Hippocampal formation (tissue), 2 donors: ENCODE measurements at places on chromosomes 12 and 14.
A peak's percentile ranks its signal among the peaks of the same experiment; 100 is the strongest.

DNA sequence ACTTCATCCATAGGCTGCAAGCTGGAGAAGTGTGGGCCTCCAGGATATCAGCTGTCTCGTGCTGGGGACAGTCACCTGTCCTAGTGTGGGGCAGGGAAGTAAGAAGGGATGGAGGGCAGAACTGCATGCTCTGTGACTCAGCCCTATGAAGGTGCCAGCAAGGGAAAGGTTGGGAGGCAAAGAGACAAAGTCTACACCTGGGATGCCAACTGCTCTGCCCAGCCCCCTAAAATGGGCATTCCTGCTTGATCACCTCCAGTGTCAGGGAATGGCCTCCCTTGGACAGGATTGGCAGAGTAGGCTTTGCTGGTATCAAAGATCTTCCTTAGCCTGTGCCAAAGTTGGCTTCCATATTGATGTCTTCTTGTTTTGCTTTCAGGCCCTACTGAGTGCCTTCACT, 335.0 kb downstream of the BCL11B start:
- DNase-seq, result no peak

DNA sequence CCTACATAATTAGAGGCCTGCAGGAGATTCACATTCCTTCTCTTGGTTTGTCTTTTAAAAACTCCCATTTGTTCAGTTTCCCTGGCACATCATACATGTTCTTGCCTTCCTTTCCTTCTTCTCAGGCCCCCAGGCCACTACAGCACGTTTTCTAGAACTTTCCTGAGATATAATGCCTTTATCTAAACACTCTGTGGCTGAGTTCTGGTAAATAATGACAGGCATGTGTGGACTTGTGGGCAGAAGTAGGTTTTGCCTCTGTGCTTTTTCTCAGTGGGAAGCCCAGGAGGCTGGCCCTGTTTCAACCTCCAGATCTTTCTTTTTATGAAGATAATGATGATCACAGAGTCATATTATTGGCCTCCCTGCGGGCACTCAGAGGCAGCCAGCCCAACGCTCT, 117.2 kb downstream of the TMX1 start:
- DNase-seq, result no peak

DNA sequence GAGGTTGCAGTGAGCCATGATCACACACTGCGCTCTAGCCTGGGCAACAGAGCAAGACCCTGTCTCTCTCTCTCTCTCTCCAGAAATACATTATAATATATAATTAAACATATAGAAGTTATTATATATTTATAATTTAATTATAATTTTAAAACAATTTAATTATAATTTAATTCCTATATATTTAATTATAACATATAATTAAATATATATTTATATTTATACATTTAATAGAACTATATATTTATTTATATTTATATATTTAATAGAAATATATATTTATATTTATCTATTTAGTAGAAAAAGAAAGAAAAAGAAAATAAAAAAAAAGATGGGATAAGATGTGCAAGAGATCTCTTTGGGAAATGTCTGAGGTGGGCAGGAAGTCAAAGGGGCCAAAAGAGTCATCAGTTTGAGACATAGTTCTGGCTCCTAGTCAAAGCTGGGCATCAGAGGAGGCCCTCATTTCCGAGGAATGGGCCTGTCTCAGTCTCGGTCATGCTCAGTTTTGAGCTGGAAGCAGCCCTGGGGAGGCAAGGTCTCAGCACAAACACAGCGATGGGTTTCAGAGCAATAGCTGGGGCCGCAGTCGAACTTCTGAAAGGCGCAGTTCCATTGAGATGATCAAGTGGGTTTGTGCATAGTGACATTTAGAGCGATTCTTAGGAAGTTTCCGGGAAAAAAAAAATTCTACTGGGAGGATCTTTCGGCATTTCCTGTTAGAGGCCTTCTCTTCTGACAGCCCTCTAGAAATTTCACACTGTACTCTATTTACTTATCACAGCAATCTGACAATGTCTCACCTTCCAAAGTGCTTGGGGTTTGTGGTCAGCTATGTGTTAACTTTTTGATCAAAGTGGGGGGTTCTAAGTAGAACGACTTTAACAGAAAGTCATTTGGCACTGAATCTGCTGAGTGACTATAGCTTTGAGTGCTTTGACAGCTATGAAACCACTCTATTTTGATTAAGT, 58.7 kb upstream of the GZMB start:
- no peak for DNase-seq

DNA sequence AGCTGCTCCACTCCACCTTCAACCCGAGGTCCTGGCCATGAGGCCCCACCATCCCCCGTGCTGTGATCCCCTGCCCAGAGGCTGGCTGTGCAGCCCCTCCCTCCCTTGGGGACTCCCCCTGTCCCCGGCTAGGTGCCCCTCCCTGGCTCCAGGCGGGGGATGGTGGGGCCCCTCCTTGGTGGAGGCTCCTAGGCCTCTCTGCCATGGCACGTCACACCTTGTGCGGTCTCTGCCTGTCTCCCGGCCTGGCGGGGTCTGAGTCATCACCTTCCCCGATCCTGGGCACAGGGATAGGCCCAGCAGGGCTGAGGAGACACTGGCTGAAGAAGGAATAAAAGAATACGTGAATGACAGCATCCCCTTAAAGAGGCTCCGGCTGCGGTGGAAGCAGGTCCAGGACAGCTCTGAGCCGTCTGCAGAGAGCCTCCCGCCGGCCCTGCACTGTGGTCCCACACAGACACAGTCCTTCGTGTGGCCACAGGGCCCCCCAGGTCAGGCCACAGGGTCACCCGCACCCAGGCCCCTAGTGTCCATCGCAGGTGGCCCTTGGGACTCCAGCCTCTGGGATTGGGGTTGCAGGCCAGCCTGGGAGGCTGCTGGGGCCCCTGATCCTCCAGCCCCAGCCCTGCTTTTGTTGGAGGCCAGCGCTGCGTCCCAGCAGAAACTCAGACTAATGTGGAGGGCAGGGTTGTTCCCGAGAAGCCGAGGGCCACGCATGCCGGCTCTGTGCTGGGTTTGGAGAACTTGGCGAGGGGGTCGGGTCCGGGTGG, 43.6 kb downstream of the KIF26A start:
- DNase-seq, result no peak

DNA sequence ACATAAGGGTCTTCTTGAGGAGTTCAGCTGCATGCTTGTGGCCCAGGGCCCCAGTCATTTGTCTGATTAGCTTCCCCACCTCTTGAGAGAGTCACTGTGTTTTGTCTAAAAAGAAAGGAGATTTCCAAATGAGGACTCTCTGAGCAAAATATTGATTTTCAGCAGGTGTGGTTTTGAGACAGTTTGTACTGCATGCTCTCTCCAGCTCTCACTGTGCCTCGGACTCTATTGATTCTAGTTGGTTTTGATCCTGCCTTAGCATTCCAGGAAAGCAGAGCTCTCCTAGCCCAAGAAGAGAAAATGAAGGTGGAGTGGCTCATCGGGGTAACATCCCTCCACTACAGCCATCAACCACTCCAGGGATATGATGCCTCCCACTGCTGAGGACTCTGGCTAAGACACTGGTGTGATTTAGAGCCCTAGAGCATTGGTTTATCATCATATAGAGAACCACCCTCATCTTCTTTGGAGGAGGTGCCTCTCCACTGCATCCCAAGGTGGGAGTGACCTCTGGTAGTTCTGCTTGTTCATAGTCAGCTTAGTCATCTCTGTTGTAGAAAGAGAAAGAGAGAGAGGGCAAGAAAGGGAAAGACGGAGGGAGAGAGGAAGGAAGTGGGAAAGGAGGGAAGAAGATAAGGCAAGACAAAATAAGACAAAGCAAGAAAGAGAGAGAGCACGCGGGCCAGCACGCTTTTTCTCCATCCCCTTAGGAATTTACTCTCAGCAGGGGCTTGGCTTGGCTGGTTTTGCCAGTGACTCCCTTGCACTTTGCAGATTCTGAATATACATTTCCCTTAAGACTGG, 365.6 kb downstream of the DPF3 start:
- no peak for DNase-seq

DNA sequence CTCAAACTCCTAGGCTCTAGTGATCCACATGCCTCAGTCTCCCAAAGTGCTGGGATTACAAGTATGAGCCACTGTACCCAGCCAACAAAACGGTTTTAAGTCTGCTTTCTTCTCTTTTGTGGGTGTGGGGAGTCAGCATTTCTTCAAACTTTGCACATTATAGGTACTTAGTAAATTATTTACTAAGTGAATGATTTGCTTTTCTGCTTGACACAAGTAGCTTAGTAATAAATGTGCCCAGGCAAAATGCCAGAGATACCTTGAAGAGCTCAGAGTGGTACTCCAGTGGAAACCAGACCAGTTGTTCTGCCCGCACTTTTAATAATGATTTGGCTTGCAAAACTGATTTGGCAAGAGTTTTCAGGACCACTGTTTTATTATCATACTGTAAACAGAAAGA, 15.0 kb downstream of the DEPDC4 start:
- DNase-seq, result no peak

- no peak for DNase-seq
These were observed 6.3 kb upstream of the NRIP2 start for GRCh38 chr12:2841056-2841650.

DNA sequence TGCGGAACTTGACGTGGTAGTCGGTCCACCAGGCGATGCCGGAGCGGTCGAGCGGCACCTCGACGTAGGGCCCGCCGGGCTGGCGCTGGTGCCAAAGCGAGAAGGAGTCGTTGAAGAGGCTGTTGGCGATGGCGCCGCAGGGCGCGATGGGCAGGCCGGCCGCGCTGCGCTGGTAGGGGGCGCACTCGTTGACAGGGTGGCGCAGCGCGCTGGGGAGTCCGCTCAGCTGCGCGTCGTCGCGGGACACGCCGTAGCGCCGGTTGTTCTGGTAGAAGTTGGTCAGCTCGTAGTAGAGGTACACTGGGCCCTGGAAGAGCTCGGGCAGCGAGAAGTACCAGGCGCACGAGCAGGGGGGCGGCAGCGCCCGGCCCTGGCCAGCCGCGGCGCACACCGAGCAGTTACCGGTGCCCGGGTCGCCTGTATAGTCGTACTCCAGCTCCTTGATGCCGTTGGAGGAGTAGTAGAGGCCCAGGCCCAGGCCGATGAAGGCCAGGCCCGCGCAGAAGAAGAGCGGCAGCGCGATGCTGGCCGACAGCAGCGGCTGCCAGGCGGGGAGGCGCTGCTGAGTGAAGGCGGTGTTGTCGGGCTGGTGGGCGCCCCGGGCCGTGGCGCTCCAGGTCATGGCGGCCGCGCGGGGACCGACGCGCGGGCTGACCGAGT, 482 bp downstream of the TMEM30B start:
- no peak for DNase-seq

GRCh38 chr12:6342140-6342889, 439 bp upstream of the TNFRSF1A start:
- DNase-seq, result no peak

DNA sequence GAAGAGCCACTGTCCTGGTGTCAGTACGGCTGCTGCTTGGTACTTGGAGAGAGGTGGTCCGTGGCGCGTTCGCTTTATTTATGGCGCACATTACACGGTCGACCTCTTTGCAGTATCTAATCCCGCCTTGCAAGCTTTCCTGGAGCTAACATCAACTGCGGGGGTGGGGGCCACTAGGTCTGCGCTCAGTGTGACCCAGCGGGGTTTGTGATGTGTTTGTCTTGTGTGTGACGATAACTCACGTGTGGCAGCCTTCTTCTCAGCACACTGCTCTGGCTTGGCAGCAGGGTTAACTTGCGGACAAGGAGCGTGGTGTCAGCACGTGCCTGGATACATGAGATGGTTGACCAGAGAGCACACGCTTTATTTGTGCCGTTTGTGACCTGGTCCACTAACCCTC, 122.2 kb upstream of the RTL1 start:
- no peak for DNase-seq

GRCh38 chr14:30519961-30520360, 39.0 kb upstream of the G2E3 start:
- no peak for DNase-seq

GRCh38 chr12:62730649-62731048, 204.3 kb downstream of the PPM1H start:
- DNase-seq, result no peak

DNA sequence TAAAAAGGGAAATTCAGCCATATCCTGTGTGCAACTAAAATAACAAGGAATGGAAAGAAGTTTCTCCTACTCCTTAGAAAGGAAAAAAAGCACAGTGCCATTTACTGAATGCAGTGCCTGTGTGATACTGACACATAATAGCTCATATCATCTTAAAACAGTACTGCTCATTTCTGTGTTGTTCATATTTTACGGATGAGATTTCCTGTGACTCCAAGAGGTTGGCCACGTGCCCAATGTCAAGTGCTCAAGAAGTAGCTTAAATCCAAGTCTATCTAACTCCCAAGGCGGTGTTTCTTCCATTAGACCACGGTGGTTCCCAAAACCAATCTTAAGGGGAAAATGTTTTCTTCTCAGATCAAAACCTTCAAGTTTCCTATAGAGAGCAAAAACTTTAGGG, 20.0 kb downstream of the MAP3K9 start:
- DNase-seq, result no peak

- no peak for DNase-seq
These were observed 10.7 kb downstream of the EID3 start for GRCh38 chr12:104314242-104314614.

DNA sequence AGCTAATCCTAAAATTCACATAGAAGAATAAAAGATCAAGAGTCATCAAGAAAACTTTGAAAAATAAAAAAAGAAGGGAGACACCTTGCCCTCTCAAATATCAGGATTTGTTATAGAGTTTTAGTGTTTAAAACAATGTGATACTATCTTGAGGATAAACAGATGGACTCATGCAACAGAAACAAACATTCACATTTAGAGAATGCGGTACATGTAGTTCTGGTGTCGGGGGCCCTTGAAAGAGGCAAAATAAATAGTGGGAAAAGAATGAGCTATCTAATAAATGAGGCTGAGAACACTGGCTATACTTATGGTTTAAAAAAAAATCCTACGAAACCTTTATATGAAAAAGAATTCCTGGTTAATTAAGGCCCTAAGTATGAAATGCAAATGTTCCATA, 127.7 kb downstream of the LLPH start:
- DNase-seq, result no peak

DNA sequence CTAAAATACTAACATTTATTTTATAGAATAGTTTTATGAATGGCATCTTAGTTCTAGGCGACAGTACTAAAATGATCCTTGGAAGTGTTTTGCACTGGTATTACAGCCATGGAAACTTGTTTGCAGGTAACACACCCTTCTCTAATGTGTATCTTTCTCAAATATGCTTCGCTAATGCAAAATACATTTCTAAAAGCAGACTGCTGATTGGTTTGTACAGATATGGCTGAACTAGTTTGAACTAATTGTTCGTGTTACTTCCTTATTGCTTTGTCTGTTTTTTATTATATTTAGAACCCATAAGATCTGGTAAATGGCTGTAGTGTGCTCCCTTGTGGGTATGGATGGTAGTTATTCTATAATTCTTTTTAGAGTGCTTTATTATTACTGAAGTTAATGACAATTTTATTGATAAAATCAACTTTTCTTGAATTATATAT, 53.0 kb downstream of the ATF7IP start:
- peak; percentile 60 for DNase-seq

DNA sequence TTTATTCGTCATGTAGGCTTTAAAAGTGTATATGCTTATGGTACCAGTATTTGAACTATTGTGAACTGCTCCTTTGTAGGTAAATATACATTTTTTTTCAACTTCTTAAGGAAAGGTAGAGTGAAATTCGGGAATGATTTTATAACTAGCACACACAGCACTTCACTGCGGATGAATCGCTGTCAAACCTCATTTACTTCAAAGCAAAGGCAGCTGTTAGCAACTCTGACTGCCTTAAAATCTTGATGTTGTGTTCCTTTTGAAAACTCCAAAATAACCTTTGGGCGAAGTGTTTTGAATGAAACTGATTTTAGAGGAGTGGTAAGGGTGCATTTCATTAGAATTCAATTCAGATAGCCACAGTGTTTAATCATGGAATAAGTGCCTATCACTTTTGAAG, 95.8 kb downstream of the GLT1D1 start:
- DNase-seq, result no peak

GRCh38 chr12:9971181-9971580, at the start of gene CLEC12A:
CLEC12A (plus strand) TSS chr12:9971409; CDS start chr12:9971597, 188 bp downstream.
- DNase-seq, result no peak

- DNase-seq, result no peak
These were observed 465.5 kb downstream of the PDZRN4 start for GRCh38 chr12:41653386-41654326.
